CD4-positive, alpha-beta memory T cell (primary cell): ENCODE measurements at places on chromosomes 11 and 22.

DNA sequence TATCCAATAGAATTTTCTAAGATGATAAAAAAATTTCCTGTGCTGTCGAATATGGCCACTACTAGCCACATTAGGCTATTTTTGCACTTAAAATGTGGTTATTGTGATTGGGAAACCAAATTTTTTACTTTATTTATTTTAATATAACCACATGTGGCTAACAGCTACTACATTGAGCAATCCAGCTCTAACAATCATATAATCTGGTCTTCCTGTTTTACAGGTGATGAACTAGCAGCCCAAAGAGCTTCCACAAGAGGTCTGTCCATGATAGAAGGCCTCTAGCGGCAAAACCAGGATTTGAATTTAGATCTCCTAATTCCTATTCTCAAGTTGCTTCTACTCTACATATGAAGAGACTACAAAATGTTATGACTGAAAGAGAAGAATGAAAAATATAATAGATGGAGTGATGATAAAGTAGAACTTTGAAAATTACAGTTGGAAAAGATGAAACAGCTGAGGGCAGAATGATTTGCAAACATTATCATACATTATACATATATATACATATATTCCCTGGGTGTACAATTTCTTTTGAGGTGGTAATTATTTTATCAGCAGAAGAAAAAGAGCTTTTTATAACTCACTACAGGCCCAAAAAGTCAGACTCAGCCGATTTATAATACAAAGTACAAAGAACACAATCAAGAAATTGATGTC is 363.5 kb upstream of the PITPNB start:
- no peak for DNase-seq

- DNase-seq: no peak
These were observed 1.2 kb upstream of the APOBEC3C start for GRCh38 chr22:39012533-39013511.

- DNase-seq: no peak
These were observed 16.9 kb downstream of the GAB2 start for GRCh38 chr11:78400702-78401101.

GRCh38 chr11:72829884-72830533 is 15.8 kb downstream of the ATG16L2 start:
- no peak for DNase-seq

GRCh38 chr11:126833065-126833464 is 167.5 kb downstream of the KIRREL3 start:
- DNase-seq: no peak

GRCh38 chr11:46604796-46605195 is 11.0 kb upstream of the AMBRA1 start:
- no peak for DNase-seq

DNA sequence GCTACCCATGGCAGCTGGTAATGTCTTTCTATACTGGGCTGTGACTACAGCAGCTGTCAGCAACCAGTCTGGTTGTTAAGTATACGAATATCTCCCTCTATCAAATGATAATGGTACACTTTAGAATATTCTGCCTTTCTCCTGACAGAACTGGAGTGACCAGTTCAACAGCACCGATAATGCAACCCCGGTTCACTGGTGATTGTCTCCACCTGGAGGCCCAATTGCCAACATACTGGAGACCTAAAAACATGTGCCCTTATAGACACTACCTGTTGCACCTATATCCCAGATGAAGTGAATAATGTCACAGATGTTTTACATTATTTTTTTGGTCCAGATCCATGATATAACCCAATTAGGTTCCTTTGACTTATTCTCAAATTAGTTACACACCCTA is 21.1 kb downstream of the OR5P2 start:
- no peak for DNase-seq
